C1 segment of cervical spinal cord (tissue), 14 donors: ENCODE measurements at places on chromosomes 1 and 21.
A peak's percentile ranks its signal among the peaks of the same experiment; 100 is the strongest.

GRCh38 chr1:182778862-182779261 is 10.7 kb upstream of the NPL start:
- no peak for DNase-seq

DNA sequence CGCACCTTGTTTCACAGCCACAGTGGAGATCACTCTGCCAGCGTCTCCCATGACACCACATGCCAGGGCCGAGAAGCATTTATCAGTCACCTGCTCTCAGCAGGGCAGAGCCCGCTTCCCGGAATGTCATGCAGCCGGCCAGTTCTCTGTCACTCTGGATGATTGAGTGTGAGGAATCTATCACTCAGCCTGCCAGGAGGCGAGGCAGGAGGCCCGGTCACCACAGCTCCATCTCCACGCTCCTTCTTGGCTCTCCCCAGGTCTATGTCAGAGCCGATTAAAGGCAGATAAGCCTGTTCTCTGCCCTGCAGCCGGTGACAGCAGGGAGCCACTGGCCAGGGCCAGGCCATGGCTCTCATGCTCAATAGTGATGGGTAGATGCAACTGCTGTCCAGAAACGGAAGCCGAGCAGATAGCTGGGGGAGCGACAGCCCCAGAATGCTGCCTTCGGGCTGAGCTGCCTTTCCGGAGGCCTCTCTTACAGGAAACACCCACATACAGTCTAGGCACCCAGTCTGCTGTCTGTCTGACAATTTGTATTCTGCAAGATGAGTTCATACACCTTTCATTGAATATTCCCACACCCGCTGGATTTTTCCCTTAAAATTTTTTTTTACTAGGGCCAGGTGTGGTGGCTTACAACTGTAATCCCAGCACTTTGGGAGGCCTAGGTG is 64.1 kb downstream of the ACTL8 start:
- DNase-seq, result peak; percentile 81

GRCh38 chr1:223717695-223718363 is 5.5 kb downstream of the CAPN2 start:
- no peak for DNase-seq

GRCh38 chr21:26884436-26884835 is 39.2 kb upstream of the ADAMTS1 start:
- DNase-seq, result no peak

GRCh38 chr1:180927841-180928240 is 15.1 kb downstream of the KIAA1614 start:
- DNase-seq, result peak; percentile 38

DNA sequence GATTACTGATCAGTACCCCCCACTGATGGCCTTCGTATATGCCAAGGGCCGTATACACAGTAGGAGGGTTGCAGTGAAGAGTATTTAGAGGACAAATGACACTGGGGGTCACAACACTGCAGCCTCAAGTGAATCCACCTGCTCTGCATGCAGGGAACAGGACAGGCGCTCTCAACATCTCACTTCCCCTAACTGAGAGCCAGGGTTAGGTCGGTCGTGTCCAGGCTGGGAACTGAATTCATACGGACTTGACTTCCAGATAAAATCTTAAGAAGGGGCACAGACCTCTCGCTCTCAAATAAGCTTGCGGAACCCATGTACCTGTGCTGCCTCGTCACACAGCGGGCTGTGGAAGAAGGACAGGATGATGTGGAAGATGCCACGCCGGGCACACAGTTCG is 22.8 kb downstream of the MRAP start:
- DNase-seq, result no peak

GRCh38 chr1:218481116-218481775 is 136.1 kb downstream of the TGFB2 start:
- no peak for DNase-seq

GRCh38 chr1:185966471-185966870 is 232.3 kb downstream of the HMCN1 start:
- DNase-seq, result no peak

DNA sequence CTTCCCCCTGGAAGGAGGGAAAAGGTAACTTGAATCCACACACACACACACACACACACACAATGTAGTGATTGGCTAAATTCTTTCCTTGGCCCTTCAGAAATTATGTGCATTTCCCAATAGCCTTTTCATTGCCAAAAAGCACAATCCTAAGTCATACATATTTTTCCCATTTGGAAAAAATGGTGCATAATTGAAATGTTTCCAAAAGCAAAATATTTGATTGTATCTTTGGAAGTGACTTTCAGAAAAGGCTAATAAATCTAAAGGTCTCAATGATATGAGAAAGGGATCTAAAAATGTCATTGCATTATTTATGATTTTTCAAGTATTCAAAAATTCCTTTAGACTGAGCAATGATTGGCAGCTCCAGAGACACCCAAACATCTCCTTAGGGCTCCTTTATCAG is 43.5 kb upstream of the NEK7 start:
- DNase-seq, result no peak

- no peak for DNase-seq
Measured at GRCh38 chr1:1669468-1670440, 10.9 kb upstream of the CDK11B start.

- DNase-seq, result no peak
Measured at GRCh38 chr1:159239551-159240220, 35.0 kb downstream of the ACKR1 start.

DNA sequence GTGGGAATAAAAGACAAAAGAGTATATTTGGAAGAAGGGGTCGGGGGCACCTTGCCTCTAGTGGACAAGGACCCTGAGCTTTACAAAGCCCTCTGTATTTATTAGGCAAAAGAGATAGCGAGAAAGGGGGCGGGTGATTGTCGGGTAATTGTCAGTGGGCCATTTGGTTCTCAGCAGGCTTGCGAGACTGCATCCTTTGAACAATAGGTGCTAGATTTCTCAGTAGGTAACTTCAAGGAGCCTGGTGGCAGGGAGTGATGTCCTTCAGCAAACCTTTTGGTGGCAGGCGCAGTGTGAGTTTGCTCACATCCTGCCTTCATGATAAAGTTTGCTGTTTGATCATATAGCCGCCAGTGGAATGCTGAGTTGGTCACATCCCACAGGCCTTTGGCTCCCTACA is 71.4 kb downstream of the AXDND1 start:
- DNase-seq, result no peak

DNA sequence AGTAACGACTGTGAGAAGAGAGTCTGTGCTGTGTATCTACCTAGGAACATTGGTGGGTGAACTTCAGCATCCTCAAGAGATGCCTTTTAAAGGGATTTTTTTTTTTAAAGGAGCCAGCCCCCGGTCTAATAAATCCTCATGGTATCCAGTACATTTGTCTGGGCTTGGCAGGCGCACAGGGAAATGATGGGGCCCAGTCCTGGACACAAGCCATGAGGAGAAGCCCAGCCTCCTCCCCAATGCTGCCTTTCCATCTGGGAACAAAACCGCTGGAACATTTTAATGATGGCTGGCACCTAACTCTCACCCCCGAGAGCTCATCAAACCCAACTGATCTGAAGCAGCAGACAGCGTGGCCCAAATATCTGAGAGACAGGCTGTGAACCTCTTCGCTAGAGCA is 64.2 kb downstream of the ACOT7 start:
- DNase-seq, result no peak

GRCh38 chr1:181676269-181676668 is 193.0 kb downstream of the CACNA1E start:
- no peak for DNase-seq

GRCh38 chr21:41228492-41228891 is 60.5 kb downstream of the BACE2 start:
- DNase-seq, result no peak

GRCh38 chr1:26161415-26162219 is 2.7 kb downstream of the FAM110D start:
- DNase-seq, result peak; percentile 52

GRCh38 chr1:55210990-55211801 is 4.0 kb downstream of the USP24 start:
- no peak for DNase-seq

GRCh38 chr1:30661311-30661710 is 62.1 kb downstream of the MATN1 start:
- no peak for DNase-seq

DNA sequence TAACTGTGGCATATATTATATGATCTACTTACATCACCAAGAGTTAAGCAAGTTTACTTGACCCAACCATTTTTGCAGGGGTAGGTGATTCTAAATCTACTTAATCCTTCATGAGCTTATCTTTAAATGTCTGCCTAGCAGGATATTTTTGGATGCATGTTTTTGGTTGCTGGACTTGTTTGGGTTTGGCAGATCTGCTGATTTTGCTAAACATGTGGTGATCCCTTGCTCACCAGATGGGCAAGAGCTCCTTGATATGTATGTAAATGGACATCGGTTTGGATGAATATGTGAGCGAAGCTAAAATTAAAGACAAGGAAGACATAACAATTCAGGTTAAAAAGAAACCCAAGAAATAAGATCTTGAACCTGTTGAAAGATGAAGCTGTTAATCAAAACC is 36.7 kb downstream of the FMN2 start:
- no peak for DNase-seq

GRCh38 chr1:40921981-40922677 is 57.4 kb upstream of the CTPS1 start:
- no peak for DNase-seq

DNA sequence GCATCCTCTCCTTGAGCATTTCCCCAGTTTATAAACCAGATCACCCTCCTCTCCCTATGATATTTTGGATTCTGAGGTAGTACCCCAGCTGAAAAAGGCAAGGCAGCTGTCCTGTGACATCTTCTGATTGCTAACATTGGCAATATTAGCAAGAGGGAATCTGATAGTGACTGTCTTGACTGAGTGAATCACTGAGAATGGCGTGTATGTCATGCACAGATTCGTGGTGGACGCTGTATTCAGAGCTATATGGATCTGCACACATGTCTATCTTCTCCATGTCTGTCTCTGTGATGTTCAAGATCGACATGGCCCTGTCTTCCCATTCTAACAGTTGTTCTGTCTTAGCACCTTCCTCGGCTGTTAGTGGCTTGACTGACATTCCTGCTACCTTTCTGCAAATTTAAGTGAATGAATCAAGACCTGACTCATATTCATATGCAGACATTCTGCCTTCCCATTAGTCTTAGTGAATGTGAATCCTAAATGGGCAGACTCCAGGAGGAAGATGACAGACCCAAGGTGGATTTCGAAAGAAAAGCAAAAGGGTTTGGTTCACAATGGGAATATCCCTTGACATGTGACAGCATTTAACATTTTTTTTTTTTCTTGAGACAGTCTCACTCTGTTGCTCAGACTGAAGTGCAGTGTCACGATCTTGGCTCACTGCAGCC is 97.7 kb downstream of the PGBD5 start:
- no peak for DNase-seq

DNA sequence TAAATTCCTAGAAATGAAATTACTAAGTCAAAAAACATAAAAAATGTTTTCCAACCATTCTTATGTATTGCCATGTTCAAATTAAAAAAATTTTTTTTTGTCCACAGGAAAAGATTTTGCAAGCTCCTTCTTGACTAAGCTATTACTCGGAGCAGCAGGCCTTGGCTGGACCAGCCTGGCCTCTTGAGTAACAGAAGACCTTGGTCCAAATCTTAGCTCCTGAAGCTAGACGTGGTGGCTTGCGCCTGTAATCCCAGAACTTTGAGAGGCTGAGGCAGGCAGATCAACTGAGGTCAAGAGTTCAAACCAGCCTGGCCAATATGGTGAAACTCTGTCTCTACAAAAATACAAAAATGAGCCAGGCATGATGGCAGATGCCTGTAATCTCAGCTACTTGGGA is 77.6 kb downstream of the CLSTN1 start:
- DNase-seq, result no peak

DNA sequence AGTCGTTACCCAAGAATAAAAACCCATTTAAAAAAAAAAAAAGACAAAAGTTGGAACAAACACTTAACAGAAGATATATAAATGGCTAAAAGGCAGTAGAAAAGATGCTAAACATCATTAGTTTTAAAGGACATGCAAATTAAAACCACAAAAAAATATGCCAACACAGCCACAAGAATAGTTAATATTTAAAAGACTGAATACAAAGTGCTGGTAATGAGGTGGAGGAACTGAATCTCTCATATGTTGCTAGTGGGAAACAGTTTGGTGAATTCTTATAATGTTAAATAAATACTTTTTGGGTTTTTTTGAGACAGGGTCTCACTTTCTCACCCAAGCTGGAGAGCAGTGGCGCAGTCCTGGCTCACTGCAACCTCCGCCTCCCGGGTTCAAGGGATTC is 10.0 kb downstream of the LRRC40 start:
- DNase-seq, result no peak

DNA sequence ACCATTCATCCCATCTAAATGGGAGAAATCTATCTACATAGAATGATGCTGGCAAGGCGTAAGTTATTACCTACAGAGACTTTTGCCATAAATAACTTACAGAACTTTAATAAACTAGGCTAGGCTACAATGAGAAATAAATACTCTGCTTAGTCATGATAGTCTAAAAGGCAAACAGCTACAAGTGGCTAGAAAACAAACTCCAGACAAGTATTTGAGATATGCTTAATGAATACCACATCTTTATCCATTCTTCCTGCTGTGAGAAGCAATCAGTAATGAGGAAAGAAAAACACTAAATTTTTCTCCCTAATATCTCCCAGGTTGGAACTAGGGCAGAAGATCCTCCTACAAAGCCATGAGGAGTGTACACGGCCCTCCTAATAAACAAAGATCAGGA is 187.0 kb upstream of the OLFM3 start:
- no peak for DNase-seq
